Stimulated activated naive B cell treated with anti-CD40 and anti-IgM and Interleukin-4, amounts not matched to agents 10 μg/mL and 1 μg/mL and 100 μg/mL, for 72 hours (primary cell): ENCODE measurements at places on chromosomes 13 and 19.

- no peak for DNase-seq
Measured at GRCh38 chr13:95137096-95137495, 164.2 kb downstream of the ABCC4 start.

GRCh38 chr13:83117046-83117445 is 765.2 kb downstream of the SLITRK1 start:
- no peak for DNase-seq

- DNase-seq, result no peak
Measured at GRCh38 chr19:55149078-55150003, at the start of gene TNNT1. TSS of gene TNNT1 (minus strand) at chr19:55149206. CDS start at chr19:55147157, 2,049 bp downstream.

DNA sequence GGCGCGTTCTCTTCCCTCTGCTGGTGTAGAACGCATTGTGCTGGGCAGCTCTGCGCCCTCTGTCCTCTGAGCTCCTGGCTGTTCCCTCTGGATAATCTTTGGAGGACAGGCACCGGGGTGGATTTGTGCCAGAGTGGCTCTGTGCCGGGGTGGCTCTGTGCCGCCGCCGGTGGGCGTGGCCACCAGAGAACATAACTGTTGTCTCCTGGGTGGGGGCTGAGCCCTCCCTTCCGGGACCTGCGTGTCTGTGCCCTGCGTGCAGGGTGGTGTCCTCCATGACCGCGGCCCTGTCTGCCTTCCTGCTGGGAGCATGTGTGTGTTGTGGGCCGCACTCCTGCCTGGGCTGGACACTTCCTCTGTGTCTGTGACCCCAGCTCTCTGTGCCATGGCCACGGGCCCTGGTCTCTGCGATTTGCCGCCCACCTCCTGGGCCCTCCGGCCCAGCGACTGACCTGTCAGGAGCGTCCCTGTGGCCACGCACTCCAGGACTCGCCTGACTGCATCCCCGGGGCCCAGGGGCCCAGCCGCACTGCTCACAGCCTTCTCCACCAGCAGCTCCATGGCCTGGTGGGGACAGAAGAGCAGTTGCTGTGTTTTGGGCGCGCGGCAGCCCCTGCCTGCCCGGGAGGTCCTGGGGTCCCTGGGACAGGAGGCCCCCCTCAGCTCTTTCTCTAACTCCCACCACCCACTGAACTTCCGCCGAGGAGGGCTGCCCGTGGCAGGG is 22.4 kb upstream of the MATK start:
- no peak for DNase-seq

GRCh38 chr19:34403784-34404108 is 453 bp upstream of the PDCD2L start:
- no peak for DNase-seq

- DNase-seq, result no peak
Measured at GRCh38 chr19:40800997-40801377, 2.0 kb downstream of the EGLN2 start.

DNA sequence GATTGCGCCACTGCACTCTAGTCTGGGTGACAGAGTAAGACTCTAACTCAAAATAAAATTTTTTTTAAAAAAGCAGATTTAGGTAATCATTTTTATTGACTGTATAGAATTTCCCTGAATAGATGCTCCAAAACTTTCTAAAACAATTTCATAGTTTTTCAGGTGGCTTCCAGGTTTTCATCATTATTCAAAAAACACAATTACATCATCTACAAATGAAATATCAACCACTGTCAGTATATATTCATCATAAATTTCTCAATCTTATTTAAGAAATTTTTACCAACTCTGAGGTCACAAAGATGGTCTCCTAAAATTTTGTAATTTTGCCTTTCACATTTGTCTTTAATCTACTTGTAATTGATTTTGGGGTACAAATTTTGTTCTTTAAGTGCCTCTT is 48.1 kb downstream of the ZC3H13 start:
- no peak for DNase-seq

GRCh38 chr19:58268344-58268743 is 10.4 kb upstream of the ZNF8 start:
- DNase-seq, result no peak

- DNase-seq, result no peak
Measured at GRCh38 chr13:24103782-24104372, 56.6 kb upstream of the SPATA13 start.

- DNase-seq, result no peak
Measured at GRCh38 chr13:101624981-101625380, 172.5 kb downstream of the ITGBL1 start.

- DNase-seq, result no peak
Measured at GRCh38 chr19:1417145-1417544, 9.8 kb downstream of the DAZAP1 start.

- DNase-seq, result peak; percentile 55
Measured at GRCh38 chr19:872266-872951, 12.9 kb downstream of the CFD start.

DNA sequence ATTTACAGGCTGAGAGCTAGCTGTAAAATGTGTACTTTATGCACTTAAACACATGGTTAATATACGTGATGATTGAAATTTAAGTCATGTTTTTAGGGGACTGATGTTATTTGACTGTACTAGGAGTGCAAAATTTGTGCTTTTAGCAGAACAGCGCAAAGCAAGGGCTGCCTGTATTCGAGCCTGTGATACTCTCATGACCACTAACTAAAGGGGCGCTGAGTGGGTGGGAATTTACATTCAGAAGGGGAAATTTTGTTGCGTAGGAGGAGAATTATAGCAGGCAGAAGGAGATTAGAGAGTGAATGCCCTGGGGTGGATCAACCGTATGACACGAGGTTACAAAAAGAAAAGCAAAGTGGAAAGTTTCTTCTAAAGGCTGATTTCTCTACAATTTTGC is 271.8 kb upstream of the HTR2A start:
- DNase-seq, result no peak

- DNase-seq, result no peak
Measured at GRCh38 chr13:35630551-35631275, 154.2 kb upstream of the MAB21L1 start.

- no peak for DNase-seq
Measured at GRCh38 chr13:81408647-81409046, 1067.7 kb upstream of the SPRY2 start.

DNA sequence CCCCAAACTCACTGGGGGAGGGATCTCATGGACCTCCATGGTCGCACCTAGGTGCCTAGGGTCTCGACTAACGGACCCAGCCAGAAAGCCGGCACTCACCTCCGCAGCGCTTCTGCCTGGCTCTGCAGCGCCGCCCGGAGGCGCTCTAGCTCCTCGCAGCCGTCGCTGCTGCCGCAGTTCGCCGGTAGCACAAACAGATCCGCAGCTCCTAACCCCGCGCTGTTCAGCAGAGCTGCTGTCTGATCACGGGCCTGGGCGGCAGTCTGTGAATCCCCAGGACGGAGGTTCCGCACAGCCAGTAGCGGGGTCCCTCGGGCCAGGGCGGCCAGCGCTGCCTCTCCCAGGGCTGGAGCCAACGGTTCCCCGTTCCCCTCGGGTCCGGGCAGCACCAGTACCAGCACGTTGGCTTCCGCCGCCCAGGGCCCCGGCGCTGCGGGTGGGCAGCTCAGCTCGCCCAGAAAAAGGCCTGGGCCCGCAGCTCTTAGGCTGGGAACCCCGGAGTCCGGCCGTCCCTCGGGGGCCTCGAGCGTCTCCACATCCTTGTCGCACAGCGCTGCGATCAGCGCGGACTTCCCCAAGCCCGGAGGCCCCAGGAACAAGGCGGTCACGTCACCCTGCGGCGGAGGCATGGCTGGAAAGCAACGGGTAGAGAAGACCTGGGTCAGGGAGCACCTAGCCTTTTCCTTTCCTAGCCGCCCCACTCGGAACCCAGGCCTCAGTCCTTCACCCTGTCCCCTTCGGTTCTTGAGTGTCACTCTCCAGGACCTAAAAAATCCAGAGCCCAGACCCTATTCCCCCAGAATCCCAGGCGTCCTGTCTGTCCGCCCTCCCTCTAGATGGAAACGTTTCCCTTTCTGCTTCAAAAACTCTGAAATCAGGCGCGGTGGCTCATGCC is 977 bp downstream of the IRGQ start:
- DNase-seq, result peak; percentile 58

GRCh38 chr13:20714563-20715329 is 11.2 kb downstream of the IL17D start:
- DNase-seq, result no peak

DNA sequence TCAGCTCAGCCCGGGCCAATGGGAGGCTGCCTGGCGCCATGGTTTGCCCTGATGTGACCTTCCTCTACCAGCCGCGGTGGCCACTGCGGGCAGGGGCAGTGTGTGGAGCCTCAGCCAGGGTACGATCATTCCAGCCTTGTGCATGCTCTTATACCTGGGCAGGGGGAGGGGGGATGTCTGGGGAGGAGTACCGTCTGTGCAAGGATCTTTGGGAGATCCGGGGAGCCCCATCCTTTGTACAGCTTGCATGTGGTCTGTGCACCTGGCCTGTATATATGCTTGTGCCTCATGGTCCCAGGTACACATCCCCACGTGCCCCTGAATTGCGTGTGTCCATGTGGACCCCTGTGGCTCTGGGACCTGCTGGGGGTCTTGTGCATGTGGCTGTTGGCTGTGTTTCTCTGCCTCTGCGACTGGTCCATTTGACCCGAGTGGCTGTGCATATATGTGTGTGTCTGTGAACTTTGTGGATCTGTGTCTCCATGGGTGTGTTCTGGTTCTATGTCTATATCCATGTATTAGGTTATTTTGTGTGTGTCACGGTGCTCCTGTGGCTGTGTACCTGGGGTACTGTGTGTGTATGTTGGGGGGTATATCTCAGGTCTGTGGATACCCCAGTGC is 12.8 kb upstream of the NANOS3 start:
- no peak for DNase-seq

DNA sequence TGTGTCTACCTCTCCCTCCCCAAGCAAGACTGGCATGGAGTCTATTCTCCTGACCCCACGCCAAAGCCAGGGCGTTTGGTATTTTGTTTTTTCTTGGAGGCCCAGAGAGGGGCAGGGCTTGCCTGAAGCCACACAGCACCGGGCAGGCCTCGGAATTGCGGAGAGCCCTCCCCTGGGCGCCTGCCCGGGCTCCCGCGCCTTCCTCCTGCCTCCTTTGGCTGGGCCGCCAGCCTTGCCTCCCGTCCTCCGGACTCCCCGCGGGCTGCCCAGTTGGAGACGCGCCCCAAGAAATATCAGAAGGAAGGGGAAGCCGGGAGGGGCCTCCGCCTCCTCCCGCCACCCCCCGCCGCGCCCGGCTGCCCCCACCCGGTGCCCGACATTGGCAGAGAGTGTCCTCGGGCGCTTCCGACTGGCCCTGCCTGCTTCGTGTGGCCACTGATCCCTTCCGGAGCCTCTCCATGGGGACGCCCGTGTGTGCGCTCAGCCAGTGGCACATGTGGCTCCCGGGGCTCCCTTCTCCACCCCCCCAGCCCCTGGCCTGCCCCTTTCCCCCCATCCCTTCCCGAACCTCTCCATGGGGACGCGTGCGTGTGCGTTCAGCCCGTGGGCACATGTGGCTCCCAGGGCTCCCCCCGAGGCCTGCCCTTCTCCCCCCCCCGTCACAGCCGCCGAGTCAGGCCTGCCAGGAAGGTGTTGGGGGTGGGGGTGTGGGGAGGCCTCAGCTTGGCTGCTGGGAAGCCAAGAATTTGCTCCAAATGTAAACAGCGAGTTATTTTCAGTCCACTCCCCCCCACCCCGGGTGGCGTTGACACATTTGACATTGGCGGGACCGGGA is 37.3 kb downstream of the NFIC start:
- DNase-seq, result no peak

DNA sequence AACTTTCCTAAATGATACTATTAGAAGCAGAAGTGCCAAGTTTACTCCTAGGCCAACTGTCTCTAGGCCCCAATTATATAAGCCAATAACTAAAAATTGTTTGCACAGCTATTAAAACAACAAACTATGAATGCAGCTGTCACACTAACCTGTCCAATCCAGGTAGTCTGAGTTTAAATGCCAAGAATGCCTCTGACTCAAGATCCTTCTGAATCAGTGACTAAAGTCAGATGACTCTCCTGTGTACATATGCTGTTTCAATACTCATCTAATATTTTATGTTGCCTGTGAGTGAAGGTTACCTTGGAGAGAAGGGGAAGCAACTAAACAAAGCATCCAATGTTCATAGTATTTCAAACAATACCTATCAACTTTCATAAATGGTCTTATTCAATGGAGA is 257.0 kb downstream of the ENOX1 start:
- DNase-seq, result no peak

GRCh38 chr13:93325303-93326233 is 99.0 kb downstream of the GPC6 start:
- DNase-seq, result no peak

DNA sequence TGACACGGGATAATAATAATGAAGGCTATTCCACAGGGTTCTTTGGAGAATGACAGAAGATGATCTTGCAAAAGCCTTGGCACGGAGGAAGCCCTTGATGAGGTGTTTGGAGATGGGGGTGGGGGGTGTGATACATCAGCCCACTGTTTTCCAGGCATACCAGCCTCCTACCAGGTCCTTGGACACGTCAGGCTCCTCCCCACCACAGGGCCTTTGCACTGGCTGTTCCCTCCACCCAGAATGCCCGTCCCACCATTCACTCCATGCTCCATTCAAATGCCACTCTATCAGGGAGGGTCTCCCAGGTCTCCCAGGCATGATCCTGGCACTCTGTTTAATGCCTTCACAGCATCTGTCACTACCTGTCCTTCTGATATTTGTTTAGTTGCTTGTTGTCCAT is 2.7 kb downstream of the WIZ start:
- no peak for DNase-seq

DNA sequence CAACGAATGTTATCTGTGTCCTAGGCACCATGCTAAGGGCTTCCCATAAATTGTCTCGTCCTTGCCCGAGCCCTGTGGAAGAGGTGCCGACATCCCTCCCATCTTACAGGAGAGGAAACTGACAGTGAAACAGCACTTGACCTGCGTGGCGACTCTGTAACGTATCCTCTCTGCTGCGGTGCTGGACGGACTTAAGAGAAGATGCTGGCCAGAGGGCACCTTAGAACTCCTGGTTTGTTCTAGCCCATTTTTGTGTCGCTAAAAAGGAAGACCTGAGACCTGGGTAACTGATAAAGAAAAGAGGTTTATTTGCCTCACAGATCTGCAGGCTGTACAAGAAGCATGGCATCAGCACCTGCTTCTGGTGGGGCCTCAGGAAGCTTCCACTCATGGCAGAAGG is 68.6 kb downstream of the KCTD15 start:
- no peak for DNase-seq
